ENCODE measurements at places on chromosomes 1 and 21.
A peak's percentile ranks its signal among the peaks of the same experiment; 100 is the strongest.

- DNase-seq, result no peak
These were observed 449.9 kb downstream of the NUF2 start for GRCh38 chr1:163771637-163772036.

- no peak for DNase-seq
These were observed 2.7 kb upstream of the AURKAIP1 start for GRCh38 chr1:1377540-1378205.

DNA sequence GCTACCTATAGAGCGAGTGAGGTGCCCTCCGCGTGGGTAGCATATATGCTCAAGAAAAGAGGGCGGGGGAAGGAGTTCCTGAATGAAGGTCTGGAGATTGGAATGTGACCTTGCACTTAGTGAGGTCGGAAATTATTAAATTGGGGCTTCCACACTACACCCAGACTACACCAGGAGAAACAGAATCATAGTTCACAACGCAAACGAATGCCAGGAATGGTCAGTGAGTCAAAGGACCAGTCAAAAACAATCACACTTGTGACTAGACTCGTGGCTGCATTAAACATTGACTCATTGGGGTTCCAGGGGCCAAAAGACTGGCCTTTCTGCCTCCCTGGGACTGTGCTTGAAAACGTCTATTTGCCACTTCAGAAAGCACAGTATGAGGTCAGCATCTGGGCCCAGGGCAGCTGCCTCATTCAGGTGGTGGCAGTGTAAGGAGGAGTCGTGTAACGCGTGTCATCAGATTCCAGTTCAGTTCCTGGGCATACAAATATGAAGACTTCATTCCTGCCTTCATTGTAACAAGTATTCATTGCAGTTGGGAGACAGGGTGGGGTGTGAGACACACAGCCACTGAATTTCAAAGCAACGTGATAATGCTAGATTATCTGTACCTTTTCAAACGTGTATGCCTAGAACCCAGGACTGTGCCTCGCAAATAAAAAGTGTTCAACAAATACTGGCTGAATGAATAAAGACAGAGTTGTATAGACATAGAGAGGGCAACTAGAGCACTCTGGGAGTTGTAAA is at the start of gene YOD1:
Gene YOD1 (minus strand): TSS at position 18 of the 753 bp plus-strand sequence. CDS start 178 bp downstream, outside the sequence.
- DNase-seq, result no peak

DNA sequence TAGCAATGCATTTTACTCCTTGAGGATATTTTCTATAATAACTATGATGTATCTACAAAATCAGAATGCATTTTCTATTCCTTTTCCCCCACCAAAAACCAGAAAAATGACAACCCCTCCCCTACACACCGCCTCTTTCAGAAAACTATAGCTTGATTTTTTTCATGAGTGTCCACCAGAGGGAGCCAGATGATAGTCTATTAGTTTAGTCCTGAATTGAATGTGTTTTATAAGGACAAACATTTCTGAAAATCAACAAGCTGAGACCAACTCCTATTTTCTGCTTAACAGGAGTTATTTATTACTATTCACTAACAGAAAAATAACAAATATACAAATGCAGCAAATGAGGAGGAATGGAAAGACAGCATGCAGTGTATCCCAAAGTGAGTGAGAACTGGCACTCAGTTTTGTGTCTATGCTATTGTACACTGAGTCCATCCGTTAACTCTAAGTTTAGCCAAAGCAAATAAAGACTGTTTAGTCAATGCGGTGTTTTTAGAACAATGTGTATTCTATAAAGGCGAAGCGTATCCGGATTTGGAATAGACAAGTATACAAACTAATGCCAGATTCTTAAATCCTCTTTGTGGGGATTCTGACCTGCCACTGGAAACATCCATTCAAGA is 182.6 kb downstream of the VAV3 start:
- DNase-seq, result no peak

GRCh38 chr1:92980732-92981647 is 19.7 kb upstream of the DIPK1A start:
- DNase-seq, result no peak

GRCh38 chr21:18228060-18228739 is 16.4 kb upstream of the CHODL start:
- peak; percentile 54 for DNase-seq

- no peak for DNase-seq
These were observed 23.9 kb upstream of the KNCN start for GRCh38 chr1:46575300-46575699.

- no peak for DNase-seq
These were observed 110.6 kb upstream of the PLPPR5 start for GRCh38 chr1:99115231-99115630.

GRCh38 chr1:222772996-222773379 is 36.0 kb downstream of the FAM177B start:
- no peak for DNase-seq

GRCh38 chr1:40386359-40386723 is 12.8 kb downstream of the SMAP2 start:
- no peak for DNase-seq

GRCh38 chr1:203059485-203059884 is 26.3 kb downstream of the MYOG start:
- no peak for DNase-seq

GRCh38 chr1:32883338-32884031 is 2.8 kb upstream of the HPCA start:
- DNase-seq, result no peak

DNA sequence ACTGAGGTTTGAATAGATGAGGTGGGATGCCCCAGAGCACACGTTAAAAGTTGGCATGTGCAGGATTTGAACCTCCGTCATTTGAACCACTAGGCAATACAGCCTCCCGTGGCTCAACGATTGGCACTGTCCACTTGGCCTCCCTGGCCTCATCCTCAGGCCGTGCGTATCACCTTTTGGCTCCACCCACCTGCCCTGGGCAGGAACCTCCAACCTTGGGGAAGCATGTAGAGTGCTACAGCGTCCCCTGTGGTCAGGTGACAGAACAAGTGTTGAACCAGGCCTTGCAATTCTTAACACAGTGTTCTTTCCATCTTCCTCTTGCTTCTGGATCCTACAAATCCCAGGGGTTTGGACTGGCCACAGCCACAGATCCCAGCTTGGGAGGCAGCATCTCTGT is 112.6 kb downstream of the PAX7 start:
- no peak for DNase-seq

DNA sequence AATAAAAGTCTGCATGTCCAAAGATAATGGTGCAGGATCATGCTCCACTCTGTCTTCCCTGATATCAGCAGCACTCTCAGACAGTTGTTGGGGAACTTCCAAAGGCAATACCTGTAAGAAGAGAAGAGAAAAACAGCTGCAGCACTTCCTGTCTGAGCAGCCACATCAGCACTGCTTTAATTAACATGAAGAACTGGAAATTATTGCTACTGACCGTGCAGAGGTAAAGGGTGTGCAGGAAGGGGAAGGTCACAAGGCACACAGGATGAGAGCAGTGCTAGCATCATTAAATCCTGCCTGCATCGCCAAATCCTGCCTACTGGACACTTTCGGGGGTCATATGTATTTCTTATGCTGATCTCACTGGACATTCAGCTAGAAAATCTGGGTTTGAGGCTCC is 379.0 kb downstream of the LMX1A start:
- DNase-seq, result no peak

GRCh38 chr1:228308628-228309325 is 97.9 kb downstream of the TRIM11 start:
- DNase-seq, result no peak

DNA sequence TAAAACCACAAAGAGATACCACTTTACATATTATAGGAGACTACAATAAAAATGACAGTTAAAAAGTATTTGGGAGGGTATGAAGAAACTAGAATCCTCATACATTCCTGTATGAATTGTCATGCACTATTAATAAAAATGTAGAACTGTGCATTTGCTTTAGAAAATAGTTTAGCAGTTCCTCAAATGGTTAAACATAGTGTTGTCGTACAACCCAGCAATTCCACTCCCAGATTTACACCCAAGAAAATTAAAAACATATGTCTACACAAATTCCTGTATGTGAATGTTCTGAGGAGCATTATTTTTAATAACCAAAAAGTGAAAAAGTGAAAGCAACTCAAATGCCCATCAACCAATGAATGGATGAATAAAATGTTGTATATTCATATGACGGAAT is 23.1 kb upstream of the PDE4B start:
- DNase-seq, result no peak

- DNase-seq, result no peak
These were observed 39.4 kb upstream of the CD55 start for GRCh38 chr1:207282058-207282457.

GRCh38 chr1:8423269-8423691 is 105.4 kb downstream of the SLC45A1 start:
- peak; percentile 48 for DNase-seq

All from right hindlimb (tissue), 1 donor.